ENCODE measurements at places on chromosomes 4 and X.

- DNase-seq: no peak
These were observed 53.5 kb downstream of the TMEM131L start for GRCh38 chr4:153519687-153520086.

GRCh38 chr4:60619531-60620305 is 580.4 kb upstream of the ADGRL3 start:
- no peak for DNase-seq

GRCh38 chr4:183599690-183600089 is 59.3 kb downstream of the RWDD4 start:
- no peak for DNase-seq

DNA sequence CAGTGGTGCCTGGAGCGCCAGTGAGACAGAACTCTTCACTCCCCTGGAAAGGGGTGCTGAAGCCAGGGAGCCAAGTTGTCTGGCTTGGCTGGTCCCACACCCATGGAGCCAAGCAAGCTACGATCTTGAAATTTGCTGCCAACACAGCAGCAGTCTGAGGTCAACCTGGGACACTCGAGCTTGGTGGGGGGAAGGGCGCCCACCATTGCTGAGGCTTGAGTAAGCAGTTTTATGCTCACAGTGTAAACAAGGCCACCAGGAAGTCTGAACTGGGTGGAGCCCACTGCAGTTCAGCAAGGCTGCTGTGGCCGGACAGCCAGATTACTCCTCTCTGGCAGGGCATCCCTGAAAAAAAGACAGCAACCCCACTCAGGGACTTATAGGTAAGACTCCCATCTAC is 149.5 kb downstream of the EDA2R start:
- DNase-seq: no peak

GRCh38 chrX:24648495-24648894 is 1.3 kb upstream of the PCYT1B start:
- DNase-seq: no peak

- no peak for DNase-seq
These were observed 110.5 kb downstream of the PCDH18 start for GRCh38 chr4:137421796-137422195.

- DNase-seq: no peak
These were observed 74.2 kb downstream of the LIMCH1 start for GRCh38 chr4:41611881-41612871.

DNA sequence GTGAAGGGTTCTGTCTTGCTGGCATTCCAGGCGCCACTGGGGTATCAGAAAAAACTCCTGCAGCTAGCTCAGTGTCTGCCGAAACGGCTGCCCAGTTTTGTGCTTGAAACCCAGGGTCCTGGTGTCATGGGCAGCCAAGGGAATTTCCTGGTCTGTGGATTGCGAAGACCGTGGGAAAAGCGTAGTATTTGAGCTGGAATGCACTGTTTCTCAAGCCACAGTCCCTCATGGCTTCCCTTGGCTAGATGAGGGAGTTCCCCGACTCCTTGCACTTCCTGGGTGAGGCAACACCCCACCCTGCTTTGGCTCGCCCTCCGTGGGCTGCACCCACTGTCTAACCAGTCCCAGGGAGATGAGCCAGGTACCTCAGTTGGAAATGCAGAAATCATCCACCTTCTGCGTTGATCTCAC is 40.1 kb downstream of the NOP14 start:
- DNase-seq: no peak

DNA sequence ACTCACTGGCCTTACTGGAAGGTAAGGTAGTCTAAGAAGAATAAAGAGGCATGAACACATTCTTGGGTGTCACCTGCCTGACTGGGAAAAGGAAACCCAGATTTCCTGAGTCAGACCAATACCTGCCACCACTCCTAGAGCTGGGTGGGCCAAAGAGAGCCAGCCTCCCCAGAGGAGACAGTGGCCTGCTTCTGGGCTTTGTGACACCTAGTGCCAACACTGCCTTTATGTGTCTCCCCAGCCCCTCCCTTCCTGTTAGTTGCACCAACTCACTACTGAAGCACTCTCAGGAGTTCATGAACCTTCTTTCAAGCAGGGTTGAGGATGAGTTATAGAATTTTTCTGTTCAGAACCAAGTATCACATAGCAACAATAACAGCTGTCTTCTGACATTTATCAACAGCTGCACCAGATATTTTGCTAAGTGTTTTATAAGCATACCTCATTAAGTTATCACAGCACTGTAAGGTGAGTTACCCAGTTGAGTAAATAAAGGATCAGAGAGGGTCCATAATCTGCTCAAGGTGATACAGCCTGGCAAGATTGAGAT is 77.6 kb upstream of the ETNPPL start:
- DNase-seq: no peak

DNA sequence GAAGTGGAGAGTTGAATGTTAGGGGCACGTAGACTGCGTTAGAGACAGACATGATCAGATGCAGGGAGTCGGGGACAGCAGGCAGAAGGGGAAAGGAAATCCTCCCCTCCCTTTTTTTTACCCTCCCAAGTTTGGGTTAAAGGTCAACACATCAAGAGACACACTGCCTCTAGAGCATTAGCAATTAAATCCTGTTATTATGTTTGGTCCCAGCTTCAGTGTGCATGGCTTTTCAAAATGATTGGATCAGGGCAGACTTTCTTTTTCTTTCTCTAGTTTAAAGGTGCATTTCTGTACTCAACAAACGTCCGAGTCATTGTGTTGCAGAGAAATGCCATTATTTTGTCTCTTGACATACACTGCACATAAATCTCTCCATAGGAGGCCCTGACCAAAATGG is 63.9 kb downstream of the USP26 start:
- no peak for DNase-seq

GRCh38 chrX:51876441-51876840 is 17.0 kb upstream of the MAGED1 start:
- no peak for DNase-seq

- DNase-seq: no peak
These were observed 27.7 kb downstream of the ENPP6 start for GRCh38 chr4:184189966-184190365.

- no peak for DNase-seq
These were observed 12.1 kb downstream of the LETM1 start for GRCh38 chr4:1843852-1844251.

DNA sequence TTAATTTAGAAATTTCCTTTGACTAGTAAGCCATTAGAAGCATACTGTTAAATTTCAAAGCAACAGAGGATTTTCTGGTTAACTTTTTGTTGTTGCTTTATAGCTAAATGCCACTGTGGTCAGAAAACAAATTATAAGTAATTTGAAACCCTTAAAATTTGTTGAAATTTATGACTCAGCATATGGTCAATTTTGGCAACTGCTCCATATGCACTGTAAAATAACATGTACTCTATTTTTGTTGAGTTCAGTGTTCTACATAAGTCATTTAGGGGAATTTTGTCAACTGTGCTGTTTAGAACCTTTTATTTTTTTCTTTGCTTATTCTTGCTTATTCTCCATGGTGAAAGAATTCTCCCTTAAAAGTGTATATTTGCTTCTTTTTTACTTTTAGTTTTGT is 28.6 kb downstream of the SCLT1 start:
- no peak for DNase-seq

GRCh38 chr4:161991811-161992210 is 172.0 kb downstream of the FSTL5 start:
- DNase-seq: no peak

- no peak for DNase-seq
These were observed 32.8 kb downstream of the MGARP start for GRCh38 chr4:139247241-139247640.

DNA sequence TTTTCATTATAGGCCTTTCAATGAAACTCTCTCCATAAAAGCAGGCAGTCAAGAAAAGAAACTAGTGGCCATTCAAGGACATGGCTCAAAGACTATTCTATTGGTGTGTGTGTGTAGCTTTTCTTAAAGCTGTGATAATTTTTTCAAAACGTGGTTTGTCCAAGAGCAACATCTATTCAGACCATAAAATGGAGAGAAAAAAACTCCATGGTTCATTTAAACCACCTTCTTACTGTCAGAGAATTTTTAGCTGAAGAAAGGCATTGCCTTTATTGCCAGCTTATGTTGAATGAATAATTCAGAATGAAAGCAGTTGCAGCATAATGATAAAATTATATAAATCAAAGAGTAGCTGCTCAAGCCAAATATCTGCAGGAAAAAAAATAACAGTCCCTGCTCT is 325.5 kb downstream of the PCDH18 start:
- DNase-seq: no peak

DNA sequence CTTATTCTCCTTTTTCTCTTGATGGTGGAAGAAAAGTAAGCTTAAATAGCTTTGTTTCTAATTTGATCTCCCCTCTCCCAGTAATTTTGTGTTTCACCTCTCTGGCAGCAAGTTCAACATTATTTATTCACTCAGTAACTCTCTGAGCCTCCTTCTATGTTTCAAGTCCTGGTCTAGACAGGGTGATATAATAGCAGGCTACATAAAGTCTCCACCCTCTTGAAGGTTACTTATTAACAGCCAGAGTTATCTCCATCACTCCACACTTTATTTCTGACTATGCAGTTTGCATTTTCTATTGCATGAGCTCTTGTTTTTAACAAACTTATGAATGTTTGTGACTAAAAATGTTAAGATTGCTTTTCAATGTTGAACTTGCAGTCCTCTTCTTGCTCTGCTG is 17.8 kb upstream of the ANOS1 start:
- no peak for DNase-seq

DNA sequence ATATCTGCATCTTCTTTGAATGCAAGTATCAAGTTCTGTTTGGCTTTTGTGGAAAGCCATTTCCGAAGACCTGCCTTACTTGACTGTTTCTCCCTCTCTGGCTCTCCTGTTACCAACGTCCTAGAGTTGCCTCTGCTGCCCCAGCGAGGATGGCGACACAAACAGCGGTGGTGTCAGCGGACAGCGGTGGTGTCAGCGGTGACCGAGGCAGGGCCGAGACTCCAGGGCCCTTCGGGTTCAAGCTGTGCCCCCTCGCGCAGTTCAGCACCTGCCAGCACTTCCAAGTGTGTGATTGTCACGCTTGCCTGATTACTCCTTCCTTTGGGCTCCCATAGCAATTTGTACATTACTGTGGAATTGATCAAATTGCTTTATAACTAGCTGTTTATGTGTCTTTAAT is 336.9 kb upstream of the FAT1 start:
- DNase-seq: no peak

- DNase-seq: no peak
These were observed 244.2 kb downstream of the CBLL2 start for GRCh38 chrX:22516893-22517292.

DNA sequence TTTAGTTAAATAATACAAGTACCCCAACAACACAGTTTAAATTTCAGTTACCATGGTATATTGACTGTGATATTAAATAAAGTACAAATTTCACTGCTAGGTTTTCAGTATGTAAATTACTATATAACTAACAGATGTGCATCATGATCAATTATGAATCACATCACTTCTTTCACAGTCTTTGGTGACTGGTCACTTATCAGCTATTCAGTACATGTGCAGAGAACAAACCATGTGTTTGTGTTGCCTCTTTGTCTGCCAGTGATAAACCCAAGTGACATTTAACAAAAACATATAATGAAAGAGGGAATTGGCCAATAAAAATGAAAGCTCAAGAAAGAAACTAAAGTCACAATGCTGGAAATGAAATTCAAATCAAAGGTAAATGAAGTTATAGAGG is 249.3 kb downstream of the CHIC1 start:
- no peak for DNase-seq

- DNase-seq: no peak
These were observed 179.0 kb downstream of the BEND2 start for GRCh38 chrX:18041656-18042055.
